CD4-positive, alpha-beta T cell treated with Interleukin-17A for 1 hour (primary cell): ENCODE measurements at places on chromosomes 1 and 21.

GRCh38 chr1:7339953-7340352 is 431.1 kb upstream of the VAMP3 start:
- DNase-seq, result no peak

GRCh38 chr1:219265026-219265515 is 91.4 kb downstream of the LYPLAL1 start:
- no peak for DNase-seq

- DNase-seq, result peak; percentile 82
Measured at GRCh38 chr1:27872059-27872801, at the start of gene THEMIS2. TSS of gene THEMIS2 (plus strand) at chr1:27872544. CDS start at chr1:27872572, 28 bp downstream.

- DNase-seq, result no peak
Measured at GRCh38 chr1:12677565-12677964, 33.7 kb downstream of the AADACL4 start.

DNA sequence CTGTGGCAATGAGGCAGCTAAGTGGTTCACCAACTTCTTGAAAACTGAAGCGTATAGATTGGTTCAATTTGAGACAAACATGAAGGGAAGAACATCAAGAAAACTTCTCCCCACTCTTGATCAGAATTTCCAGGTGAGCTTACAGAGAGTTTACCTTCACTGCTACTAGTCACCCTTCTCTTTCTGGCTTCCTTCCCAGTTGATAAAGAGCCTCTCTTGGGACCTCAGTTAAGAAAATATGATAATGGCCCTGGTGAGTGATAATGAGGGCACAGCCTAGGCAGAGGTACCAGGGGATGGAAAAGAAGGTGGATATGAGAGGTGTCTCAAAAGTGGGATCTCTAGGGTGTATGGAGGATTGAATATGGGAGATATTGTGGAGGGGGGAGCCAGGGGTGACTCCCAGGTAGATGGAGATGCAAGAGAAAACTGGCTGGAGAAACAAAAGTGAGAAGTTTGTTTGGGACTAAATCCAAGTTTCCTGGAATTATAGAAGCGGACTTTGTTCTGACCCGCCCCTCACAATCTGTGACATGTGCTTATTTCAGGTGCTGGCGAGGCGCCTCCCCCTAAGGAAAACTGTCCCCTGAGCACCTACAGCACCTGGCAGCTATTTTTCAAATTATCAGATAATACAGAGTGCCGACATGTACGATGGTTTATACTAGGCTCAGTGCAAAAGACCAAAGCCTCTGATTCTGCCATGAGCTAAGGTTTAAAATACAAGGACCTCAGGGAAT is 13.7 kb downstream of the MTARC2 start:
- no peak for DNase-seq

GRCh38 chr21:42010507-42011495 is 641 bp upstream of the ZBTB21 start:
- peak; percentile 35 for DNase-seq

DNA sequence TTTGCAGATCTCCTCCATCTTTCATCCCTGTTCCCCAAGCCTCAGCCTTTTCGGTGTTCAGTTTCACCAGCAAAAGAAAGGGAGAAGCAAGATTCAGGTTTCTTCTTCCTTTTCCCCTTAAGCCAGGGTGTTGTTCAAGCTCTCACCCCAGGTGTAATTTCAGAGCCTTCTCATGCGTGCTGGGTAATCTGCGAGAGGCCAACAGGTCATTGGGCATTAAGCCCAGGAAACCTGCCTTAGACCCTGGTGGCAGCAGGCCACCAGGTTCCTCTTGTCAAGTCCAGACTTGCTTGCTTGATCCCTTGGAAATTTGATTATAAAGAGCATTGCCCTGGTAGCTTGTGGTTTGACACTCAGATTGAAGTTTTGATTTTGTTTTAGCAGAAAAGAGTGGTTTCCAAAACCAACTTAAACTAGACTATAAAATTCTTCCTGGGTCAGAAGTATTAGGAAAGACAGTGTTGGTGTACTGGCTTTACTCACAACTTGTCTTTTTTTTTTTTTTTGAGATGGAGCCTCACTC is 6.9 kb downstream of the AKR1A1 start:
- no peak for DNase-seq

DNA sequence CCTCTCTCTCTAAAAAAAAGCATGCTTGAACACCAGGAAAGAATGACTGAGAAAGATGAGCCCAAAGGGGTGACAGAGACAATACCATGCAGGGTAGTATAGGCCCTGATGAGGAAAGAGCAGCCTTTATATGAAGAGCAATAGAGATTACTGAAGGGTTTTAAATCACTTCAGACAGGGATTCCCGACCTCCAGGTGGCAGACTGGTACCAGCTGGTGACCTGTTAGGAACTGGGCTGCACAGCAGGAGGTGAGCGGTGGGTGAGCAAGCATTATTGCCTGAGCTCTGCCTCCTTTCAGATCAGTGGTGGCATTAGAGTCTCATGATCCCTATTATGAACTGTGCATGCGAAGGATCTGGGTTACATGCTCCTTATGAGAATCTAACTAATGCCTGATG is 30.8 kb upstream of the GTF2B start:
- DNase-seq, result no peak

- DNase-seq, result no peak
Measured at GRCh38 chr1:162889989-162890388, 29.0 kb upstream of the CCDC190 start.

DNA sequence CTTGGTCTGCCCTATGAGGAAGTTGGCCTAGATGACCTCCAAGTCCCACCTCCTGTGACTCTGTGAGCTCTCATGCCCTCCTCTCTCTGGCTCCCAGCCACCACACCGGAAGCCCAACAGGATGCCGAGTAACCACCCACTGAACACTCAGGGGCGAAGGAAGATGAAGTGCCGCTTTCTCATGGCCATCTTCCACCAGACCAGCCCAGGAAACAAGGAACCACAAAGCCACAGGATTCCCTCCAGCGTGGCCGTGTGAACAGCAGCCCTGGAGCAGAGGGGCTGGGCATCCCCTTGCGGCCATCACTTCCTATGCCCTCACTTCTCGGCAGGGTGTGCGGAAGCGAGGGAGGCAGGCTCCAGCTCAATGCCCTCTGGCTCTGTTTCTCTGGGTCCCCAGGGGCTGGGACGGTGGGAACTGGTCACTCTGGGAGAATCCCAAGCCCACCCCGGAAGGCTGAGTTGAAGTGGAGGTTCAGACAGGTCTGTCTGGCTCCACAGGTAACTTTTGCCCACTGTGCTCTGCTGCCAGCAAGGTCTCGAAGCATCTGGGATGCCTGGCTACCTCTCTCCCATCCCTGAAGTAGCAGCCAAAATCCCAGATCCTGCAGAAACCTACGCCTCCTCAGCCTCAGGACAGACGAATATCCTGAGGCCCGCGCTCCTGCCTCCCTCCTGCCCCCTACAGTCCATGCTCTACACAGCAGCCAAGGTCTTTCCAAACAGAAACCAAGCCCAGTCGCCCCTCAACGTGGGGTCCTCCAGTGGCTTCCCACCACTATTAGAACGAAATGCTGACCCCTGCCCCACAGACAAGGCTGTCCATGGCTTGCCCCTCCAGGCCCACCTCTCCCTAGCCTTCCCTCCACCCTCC is 44.2 kb upstream of the ECE1 start:
- peak; percentile 93 for DNase-seq

DNA sequence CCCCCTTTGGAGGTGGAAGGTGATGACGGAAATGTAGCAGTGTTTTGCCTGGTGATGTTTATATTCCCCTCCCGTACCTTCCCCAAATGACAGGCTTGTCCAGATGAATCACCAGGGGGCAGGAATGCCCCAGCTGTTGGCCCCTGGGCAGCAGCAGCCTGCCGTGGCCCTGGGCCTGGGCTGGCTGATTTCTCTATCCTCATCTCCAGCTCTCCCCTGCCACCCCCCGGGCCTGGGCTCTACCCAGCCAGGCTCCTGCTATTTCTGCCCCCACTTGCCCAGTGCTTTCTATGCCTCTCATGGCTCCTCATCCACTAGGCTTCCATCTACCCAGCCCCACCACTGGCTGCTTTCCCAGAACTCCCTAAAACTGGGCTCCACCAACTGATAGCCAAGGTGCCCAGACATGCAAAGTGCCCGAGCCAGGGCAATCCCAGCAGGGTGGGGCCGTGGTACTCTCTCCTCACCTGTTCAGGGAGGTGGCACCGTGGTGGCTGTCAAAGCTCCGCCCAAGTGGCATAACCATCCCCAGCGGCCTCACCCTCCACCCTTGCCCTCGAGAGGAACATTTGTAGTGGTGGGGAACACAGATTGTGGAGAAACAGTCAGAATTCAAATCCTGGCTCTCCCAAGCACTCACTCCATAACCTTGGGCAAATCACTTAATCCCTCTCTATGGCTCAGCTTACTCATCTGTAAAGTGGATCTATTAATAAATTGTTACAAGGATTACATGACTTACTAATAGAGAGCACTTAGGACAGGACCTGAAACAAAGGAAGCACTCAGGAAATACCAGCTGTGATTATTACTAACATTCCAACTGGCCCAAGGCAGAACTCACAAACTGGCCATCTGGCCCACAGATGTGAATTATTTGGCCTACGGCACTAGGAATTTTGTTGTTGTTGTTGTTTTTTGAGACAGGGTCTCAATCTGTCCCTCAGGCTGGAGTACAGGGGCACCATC is 12.8 kb upstream of the ECE1 start:
- no peak for DNase-seq

DNA sequence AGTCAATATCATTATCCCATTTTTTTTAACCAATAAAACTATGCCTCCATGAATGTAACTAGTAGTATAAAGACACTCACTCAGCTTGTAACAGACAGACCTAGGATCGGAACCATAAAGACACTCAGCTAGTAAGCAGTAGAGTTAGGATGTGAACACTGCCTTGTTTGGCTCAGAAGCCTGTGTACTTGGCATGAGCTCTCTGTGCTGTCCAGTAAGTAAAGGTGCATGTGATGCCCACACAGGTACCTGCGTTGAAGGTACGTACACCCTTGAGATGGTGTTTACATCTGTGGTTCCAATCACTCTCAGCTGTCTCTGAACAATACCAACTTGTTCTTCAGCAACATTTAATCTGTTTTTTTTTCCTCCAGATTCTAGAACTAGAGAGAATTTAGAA is 252.1 kb upstream of the SGIP1 start:
- DNase-seq, result no peak
